ENCODE measurements at places on chromosomes 16 and 17. TPM values are rescaled to one million over a fixed set of nuclear protein-coding genes. Genes with fewer than 3 reads are reported as not detected.
A peak's percentile ranks its signal among the peaks of the same experiment; 100 is the strongest.

DNA sequence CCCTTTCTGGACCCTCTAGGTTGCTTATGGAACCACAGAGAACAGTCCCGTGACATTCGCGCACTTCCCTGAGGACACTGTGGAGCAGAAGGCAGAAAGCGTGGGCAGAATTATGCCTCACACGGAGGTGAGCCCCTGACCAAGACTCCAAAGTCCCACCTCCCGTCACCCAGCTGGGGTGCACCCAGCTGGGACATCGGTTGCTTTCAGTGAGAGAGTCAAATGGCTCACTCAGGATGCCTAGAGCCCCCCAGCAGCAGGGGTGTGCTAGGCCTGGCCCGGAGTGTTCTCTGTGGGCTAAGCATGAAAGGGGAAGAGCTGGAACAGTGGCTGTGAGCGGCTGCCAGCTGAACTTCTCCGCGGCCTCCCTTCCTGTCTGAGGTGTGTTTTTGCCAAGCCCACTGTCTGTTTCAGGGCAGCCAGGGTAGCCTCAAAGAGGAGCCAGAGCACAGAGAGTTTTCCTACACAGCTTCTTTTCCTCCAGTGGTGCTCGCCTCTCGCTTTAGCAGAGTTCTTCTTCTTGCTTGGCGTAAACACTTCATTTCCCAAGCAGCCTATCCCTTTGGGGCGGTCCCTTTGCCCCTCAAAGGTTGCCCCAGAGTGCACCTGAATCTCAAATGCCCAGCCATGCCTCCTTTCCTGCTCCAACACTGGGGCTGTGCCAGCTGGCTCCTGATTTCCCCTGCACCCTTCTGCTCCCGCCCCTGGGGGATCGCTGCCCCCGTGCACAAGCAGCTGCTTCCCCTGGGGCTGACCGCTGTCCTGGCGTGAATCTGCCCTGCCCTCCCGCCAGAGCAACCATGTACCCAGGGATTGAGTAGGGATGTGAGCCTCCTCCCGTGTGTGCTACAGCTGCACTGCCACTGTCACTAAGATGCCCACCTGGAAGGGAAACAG is 2.6 kb upstream of the CHAD start:
- DNase-seq = peak; percentile 20

- DNase-seq = no peak
Measured at GRCh38 chr16:88846088-88846487, 10.7 kb downstream of the GALNS start.

DNA sequence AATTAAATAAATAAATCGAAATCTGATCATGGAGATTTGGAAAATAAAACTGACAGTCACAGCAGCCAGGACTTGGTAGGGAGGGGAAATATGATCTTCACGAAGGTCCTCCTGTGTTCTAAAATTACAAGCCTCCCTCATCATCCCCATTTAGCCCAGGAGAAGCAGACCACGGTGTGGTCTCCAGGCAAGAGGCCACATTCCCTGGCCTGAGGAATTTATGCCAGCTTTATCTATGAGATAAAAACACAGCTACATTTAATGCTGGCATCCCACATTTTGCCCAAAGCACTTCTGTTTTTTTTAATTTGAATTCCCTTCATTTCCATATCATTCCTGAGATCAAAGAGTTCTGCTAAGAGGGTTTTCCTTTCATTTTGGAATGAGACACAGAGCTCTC is 43.2 kb downstream of the ABCC12 start:
- DNase-seq = no peak

GRCh38 chr17:55040611-55041010 is 72.0 kb downstream of the STXBP4 start:
- no peak for DNase-seq

DNA sequence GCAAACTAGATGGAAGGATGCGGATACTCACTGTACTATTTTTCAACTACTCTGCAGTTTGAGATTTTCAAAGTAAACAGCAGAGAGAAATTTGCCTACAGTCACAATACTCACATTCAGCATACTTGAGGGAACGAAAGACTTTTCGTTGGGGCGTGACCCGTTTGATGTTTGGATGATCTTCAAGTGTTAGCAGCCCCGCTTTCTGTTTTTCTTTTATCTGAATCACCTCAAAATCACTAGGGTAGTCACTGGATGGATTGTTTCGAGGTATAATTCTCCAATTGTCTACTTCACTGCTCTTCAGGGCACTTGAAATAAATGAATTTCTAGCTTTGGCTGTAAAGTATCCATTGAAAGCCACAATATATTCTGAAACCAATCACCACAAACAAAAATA is 17.8 kb downstream of the MBTPS1 start:
- no peak for DNase-seq

GRCh38 chr16:89067677-89068443 is 25.8 kb upstream of the ACSF3 start:
- DNase-seq = peak; percentile 28

DNA sequence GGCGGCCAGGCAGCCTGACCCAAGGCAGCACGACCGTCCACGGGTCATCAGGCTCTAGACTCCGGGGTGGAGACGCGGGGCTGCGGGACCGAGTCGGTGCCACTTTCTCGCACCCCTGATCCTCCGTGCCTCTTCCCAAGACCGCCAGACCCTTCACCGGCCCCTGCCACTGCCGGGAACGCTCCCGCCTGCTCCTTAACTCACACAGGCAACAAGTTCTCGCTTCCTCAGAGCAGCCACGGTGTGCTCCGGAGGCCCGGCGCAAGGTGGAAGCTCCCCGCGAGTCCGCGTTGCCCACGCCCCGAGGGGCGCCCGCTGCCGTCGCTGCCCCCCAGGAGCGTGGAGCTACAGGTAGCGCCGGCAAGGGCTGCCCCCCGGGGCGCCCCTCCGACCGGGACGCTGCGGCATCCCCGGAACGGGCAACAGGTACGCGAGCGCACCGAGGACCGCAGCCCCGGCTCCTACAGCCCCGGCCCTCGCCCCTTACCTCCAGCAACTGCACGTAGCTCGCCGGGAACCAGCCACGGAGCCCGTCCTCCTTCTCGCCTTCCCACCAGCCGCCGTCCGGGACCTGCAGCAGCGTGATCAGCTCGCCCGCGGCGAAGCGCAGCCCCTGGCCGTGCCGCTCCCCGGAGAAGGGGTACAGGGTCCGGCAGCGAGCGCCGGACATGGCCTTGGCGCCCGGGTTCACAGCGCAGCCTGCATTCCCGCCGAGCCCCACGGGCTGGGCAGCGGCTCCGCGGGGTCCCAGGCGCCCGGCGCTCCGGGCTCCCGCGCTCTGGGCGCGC is 491 bp downstream of the GAS7 start:
- DNase-seq = no peak

GRCh38 chr16:57894390-57895080 is 76.4 kb downstream of the CNGB1 start:
- no peak for DNase-seq

DNA sequence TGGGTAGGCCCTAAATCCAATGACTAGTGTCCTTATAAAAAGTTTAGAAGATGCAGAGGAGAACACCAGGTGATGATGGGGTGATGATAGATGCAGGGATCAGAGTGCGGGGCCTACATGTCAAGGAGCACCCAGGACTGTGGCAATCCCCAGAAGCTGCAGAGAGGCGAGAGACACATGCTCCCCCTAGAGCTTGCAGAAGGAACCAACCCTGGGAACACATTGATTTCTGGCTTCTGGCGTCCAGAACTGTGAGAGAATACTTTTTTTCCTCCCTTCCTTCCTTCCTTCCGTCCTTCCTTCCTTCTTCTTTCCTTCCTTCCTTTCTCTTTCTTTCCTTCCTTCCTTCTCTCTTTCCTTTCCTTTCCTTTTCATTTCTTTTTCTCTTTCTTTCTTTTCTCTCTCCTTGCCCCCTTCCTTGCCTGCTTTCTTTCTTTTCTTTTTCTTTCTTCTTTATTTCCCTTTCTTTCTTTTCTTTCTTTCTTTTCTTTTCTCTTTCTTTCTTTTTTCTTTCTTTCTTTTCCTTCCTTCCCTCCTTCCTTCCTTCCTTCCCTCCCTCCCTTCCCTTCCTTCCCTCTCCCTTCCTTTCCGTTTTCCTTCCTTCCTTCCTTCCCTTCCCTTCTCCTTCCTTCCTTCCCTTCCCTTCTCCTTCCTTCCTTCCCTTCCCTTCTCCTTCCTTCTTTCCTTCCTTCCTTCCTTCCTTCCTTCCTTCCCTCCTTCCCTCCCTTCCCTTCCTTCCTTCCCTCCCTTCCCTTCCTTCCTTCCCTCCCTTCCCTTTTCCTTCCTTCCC is 134.3 kb downstream of the HAPSTR1 start:
- no peak for DNase-seq

DNA sequence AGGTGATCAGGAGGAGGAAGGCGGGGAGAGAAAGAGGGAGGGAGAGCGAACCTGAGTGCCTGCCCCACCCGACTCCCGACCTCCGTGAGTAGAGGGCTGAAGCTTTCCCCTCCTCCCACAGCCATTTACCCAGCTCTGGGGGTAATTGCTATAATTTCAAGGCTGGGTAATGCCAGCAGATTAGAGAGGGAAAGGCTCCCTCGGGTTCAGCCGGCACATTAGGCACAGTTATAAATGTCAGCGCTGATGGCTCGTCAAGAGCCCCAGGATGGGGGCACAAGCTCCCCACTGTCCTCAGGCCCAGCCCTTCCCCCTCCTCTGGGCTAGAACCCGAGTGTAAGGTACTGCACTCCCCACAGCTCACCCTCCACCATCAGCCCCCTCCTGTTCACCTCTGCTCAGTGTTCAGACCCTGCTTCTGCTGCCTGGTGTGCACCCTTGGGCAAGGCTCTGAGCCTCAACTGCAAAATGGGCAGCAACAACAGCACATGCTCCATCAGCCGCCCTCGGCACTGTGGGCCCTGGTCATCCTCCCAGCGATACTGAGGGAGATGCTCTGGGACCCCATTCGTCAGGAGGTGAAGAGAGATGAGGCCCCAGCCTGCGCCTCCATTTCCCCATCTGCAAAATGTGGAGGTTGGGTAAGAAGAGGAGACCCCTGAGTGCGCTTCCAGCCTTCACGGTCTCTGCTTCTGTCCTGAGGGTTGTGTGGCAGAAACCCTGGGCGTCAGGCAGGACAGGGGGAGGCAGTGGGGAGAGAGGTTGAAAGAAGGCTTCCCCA is 77.2 kb downstream of the NT5M start:
- no peak for DNase-seq

DNA sequence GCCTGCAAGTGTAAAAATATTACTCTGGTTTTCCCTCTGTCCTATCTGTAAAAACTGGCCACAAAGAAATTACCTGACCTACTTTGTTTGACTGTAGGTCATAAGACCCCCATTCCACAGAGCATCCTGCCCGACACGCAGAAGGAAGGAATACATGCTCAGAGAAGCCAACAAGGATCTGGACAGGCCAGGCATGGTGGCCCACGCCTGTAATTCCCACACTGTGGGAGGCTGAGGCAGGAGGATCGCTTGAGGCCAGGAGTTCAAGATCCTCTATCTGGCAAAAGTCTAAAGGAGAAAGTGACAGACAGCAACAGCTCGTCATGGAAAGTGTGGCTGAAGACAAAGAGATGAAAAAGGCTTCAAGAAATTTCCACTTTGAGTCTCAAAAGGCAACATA is 78.2 kb upstream of the RNU2-1 start:
- DNase-seq = peak; percentile 10

GRCh38 chr16:85715169-85716021 is 26.6 kb upstream of the GINS2 start:
- no peak for DNase-seq

DNA sequence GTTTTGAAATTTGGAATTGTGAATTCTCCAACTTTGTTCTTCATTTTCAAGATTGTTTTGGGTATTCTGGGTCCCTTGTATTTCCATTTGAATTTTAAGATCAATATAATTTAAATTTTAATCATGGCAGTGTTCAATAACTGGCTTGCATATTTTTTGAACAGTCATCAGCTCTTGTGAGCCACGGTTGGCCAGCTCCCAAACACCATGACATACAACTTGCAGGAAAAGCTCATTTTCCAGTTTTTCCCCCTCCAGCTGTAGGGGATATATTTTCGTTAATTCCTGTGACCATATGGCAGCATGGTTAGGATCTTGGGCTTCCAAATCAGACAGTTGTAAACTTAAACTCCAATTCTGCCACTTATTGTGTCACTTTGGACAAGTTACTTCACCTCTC is 690.1 kb downstream of the WWOX start:
- no peak for DNase-seq

GRCh38 chr17:13509527-13509926 is 92.2 kb downstream of the HS3ST3A1 start:
- no peak for DNase-seq

GRCh38 chr16:1300664-1301476 is 8.6 kb upstream of the UBE2I start:
- peak; percentile 82 for DNase-seq

DNA sequence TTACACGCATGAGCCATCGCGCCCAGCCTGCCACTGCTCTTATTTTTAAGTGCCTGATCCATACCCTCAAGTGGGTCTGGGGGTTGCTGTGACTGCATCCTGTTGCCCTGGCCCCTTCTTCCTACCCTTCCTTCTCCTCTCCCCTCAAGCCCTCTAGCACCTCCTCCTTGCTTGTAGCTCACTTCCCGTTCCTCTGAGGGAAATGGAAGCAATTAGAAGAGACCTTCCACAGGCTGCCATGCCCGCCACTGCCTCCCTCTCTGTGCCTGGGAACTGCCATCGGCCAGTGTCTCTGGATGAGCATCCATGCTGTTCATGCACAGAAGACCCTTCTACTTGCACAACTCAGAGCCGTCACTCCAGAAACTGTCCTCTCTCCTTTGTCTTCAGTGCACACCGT is 10.6 kb upstream of the TFAP4 start:
- DNase-seq = no peak

DNA sequence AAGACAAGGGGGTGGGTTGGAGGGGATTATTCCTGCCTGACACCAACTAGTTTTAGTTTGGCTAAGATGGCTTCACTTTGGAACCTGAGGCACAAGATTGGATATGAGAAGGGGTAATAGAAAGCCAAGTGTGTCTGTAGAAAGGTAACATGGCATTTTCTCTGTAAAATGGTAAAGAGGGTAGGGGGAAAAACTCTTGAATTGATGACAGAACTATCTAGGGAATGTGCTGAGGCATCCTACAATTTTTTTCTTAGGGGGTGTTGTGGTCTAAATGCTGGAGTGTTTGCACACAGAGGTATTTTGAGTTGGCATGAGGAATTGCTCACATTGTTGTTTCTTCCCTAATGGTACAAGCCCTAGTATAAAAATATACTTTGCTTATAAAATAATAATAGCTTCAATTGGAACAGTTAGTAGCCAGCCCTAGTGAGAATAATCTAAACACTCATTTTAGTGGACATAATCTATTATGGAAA is 25.8 kb downstream of the YPEL2 start:
- no peak for DNase-seq

CRHR1 gene
- not detected for total RNA-seq

DLX4 gene
- total RNA-seq = 0.49 TPM

TP53TG3F gene
- not detected for total RNA-seq

QPRT gene
- total RNA-seq = 54.7 TPM

FA2H gene
- total RNA-seq = 75.7 TPM

KCNJ2 gene
- 7.4 TPM for total RNA-seq

FAM117A gene
- 7.9 TPM for total RNA-seq

DOC2A gene
- 4.8 TPM for total RNA-seq

DNASE1 gene
- total RNA-seq = 10.4 TPM

ACOX1 gene
- 110 TPM for total RNA-seq

DNAAF1 gene
- not detected for total RNA-seq

SLFN12L gene
- 1.0 TPM for total RNA-seq
